ENCODE measurements at places on chromosomes 6 and 20.

DNA sequence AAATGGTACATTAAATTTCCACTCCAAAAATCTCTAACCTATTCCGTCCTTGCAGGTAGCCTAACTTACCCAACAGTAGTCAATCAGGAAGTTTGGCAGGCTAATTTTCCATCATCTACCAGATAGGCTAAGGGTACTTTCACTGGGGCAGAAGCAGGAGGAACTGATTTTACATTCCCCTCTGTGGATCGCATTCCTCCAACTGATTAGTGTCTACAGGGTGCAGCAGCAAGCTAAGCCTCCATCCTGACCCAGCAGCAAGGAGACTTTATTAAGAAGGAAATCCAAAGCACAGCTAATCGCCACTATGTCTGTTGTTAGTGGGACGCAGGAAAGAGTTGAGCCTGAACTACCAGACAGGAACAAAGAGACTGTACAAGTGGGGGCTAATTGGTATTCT, 143.2 kb upstream of the RUNX2 start:
- no peak for DNase-seq

GRCh38 chr6:25966711-25967110, 4.1 kb downstream of the TRIM38 start:
- no peak for DNase-seq

- DNase-seq = peak; percentile 33
Measured at GRCh38 chr20:60365064-60365666, 406.9 kb downstream of the CDH26 start.

GRCh38 chr6:151014404-151015100, 149.1 kb downstream of the MTHFD1L start:
- peak; percentile 73 for DNase-seq

GRCh38 chr6:11653028-11653583, 115.6 kb downstream of the TMEM170B start:
- DNase-seq = peak; percentile 44

DNA sequence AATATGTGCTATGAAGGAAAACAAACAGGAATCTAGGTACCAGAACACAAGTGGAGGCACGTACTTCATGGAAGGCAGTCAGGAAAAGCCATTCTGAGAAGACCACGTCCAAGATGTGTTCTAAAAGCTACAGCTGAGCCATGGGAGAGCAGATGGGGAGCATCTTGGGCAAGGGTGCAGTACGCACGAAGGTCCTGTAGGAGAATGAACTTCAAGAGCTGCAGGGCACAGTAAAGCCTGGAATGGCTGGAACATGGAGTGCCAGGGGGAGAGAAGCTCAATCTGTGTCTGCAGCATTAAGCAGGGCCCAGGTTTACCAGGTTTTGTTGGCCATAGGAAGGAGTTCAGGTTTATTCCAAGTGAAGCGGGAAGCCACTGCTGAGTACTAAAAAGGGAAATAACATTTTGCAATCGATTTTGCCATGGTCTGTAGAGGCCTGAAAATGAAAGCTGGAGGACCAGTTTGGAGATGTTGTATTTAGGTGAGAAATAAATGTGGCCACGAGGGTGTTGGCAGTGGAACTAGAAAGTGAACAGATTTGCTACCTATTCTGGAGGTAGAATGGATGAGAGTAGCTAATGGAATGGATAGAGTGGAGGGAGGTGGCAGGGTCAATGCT, 29.9 kb downstream of the ADTRP start:
- no peak for DNase-seq

GRCh38 chr6:163548624-163549023, 134.1 kb downstream of the QKI start:
- DNase-seq = no peak

DNA sequence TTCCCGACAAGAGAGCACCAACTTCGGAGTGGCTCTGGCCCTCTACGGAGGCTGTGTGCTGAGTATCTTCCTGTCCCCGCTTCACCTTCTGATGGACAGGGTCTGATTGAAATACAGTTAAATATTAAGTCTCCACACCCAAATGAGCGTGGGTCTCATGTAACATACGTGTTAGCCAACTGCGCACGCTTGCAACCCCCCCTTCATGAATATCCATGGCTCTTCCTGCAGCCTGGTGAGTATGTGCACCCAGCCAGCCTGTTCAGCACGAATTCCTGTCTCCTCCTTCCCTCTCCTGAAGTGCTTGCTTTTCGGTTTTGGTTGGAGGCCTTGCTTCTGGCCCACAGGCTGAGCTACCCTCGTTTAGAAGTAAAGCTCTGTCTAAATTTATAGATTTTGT, 102.9 kb upstream of the FRMD1 start:
- DNase-seq = no peak

- DNase-seq = peak; percentile 8
Measured at GRCh38 chr6:42010185-42010891, 40.0 kb upstream of the TAF8 start.

DNA sequence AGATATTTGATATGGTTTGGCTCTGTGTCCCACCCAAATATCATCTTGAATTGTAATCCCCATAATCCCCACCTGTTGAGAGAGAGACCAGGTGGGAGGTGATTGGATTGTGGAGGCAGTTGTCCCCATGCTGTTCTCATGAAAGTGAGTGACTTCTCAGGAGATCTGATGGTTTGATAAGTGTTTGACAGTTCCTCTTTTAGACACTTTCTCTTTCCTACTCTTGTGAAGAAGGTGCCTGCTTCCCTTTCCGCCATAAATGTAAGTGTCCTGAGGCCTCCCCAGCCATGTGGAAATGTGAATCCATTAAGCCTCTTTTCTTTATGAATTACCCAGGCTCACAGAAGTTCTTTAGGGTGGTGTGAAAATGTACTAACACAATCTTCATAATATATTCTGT, 1404.0 kb upstream of the ADGRB3 start:
- no peak for DNase-seq

DNA sequence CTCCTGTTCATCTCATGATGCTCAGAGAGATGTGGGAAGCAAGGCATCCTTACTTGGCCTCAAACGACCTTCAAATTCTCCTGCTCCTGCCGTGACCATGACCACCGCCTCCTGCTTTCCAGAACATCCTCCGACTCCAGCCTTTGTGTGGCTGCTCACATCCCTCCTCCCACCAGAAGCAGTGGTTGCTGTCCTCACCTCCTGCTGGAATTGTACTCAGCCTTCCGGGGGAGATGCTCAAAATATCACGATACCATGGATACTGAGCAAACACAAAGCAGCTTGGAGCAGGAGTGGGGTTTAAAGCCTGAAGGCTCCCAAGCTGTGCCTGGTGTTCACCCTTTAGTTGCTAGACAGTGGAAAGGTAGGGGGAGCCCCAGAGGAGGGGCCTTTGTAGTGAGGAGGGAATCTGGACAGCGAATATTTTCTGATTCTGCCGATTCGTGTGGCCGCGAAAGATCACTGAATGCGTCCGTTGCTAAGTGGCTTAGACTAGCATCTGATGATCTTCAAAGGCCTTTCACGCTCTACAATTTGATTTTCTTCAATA, 9.3 kb upstream of the DUSP22 start:
- peak; percentile 14 for DNase-seq

DNA sequence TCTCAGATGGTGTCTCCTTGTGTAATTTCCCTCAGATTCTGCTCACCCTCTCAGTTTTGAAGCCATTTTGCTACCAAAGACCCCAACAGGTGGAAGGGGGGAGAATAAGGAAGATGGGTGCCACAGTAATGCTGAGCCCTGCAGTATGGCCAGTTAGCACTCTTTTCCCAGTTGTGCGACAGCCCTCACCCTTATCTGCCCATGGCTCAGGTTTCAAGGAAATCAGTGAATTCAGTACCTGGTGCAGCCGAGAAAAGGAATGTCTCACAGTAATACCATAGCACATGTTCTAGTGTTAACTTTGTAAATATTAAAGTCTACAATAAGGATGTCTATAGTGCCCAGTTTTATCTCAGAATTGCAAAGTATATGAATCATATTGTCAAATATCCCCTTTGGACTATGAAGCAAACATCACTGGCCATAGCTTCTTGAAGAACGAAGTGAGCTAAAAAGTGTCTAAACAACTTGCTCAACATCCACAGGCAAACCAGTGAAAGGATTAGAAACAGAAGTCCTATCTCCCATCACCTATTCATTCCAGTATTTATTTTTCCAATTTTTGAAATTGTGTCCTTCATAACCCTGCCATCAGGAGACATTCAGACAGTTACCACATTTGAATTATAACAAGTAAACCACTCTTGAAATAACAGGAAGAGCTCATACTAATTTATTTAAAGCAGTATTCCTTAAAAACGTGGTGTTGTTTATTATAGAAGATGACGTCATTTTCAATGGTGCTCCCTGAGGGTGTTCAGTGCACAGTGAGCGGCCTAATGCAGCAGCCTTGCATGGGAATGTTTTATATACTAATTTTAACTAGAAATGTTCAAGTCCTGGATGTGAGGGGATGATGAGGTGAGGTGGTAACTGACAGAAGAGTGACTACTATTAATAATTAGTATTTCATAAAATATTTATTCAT, 366.2 kb downstream of the TFAP2A start:
- no peak for DNase-seq

- DNase-seq = no peak
Measured at GRCh38 chr6:33983109-33983716, 162.7 kb downstream of the GRM4 start.

- DNase-seq = no peak
Measured at GRCh38 chr6:158472447-158472846, 87.4 kb upstream of the TMEM181 start.

GRCh38 chr6:39289490-39289889, 24.7 kb downstream of the KCNK17 start:
- DNase-seq = no peak

DNA sequence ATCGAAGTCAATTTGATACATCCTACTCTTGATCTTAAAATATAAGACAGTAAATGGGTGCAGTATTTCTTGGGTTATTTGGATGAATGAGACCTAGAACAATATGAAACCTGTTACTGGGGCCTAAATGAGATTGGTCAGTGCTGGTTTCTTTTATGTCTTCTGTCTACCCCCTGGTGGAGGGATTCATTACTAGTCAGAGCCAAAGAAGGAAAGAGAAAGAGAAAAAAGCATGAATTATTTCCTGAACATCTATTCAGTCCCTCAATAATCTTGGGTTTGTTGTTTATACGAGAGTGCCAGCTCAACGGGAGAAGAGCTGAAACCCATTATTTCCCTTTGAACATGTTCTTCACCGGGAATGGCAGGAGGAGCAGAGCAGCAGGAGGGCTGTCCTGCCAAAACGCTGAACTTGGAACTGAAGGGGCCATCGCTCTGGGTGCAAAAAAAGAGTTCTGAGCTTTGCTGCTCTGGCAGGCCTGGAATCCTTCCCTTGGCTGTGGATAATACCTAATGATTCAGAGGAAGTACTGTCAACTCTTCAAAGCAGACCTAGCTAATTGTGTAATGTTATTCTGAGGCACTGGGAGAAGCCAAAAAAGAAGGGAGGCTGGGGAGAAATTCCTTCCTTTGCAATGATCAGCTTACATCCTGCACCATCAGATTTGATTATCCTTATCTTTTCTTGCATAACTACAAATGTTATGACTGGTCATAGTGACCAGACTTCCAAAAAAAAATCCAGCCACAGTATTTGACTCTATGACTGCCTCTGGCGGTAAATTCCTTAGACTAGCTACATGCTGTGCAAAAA, 72.0 kb downstream of the BLOC1S5 start:
- no peak for DNase-seq

- DNase-seq = no peak
Measured at GRCh38 chr6:111175109-111175508, 87.8 kb downstream of the SLC16A10 start.

DNA sequence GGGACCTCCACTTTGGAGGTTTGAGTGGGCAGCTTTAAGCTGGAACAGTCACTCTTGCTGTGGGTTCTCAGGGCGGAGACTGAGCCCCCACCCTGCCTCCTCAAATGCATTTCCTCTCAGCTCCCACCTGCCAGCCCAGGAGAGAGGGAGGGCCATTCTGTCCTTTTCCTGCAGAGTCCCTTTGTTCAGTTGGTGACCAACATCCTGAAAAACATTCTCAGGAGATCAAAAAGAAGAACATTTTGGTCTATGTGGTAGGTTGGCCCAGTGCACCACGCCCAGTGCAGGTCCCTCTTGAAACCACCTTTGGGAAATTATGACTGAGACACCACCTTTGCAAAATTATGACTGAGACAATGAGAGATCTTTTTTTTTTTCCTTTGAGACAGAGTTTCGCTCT, 13.4 kb downstream of the SLC52A3 start:
- no peak for DNase-seq

- DNase-seq = no peak
Measured at GRCh38 chr20:48705240-48706115, 122.3 kb downstream of the PREX1 start.

GRCh38 chr6:43451939-43452338, 3.4 kb downstream of the DLK2 start:
- no peak for DNase-seq

- no peak for DNase-seq
Measured at GRCh38 chr20:36107881-36108280, 46.7 kb upstream of the EPB41L1 start.

GRCh38 chr6:68834551-68834950, 199.5 kb downstream of the ADGRB3 start:
- no peak for DNase-seq

- no peak for DNase-seq
Measured at GRCh38 chr6:138486249-138487101, 12.8 kb downstream of the NHSL1 start.

- DNase-seq = no peak
Measured at GRCh38 chr6:131103901-131104300, 31.4 kb upstream of the AKAP7 start.

DNA sequence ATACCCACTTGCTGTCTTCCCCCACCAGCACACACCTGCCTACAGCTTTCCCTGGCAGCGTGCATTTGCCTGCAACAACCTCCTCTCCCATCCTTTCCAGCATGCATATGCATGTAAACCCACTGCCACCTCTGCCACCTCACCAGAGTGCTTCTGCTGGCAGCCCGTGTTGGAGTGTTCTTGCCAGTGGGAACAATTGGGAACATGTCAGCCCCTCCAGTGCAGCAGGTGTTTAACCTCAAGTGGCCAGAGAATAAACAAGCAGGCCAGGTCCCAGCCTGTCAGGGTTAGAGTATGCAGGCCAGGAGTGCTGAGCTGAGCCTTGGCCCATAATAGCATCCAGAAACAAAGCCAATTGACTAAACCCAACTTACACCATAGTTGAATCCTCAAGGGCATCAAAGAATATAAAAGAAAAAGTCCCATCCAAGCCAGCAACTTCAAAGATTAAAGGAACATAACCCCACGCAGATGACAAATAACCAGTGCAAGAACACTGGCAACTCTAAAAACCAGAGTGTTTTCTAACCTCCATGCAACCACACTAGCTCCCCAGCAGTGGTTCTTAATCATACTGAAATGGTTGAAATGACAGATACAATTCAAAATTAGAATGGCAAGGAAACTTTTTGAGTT, 1212.1 kb upstream of the CITED2 start:
- DNase-seq = no peak

- DNase-seq = no peak
Measured at GRCh38 chr6:89154131-89154530, 8.3 kb downstream of the PM20D2 start.

DNA sequence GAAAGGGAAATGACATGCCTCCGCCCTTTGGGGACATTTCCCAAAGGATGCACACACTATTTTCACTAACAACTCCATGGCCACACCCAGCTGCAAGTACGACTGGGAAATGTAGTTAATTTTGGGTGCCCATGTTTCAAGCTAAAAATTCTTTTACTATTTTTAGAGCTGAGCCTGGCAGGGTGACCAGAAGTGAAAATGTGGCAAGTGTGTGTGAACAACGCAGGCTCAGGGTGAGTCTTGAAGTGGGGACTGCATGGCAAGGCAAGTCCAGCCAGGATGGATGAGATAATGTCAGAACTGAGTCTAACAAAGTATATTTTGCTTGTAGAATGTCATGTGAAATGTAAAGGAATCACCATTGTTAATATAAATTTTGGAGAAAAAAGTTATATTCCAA, 17.0 kb upstream of the CD109 start:
- no peak for DNase-seq

- DNase-seq = no peak
Measured at GRCh38 chr6:56538851-56539250, 103.8 kb downstream of the DST start.

All from retina (tissue), 1 donor.